ENCODE measurements at places on chromosomes 2 and 18.

DNA sequence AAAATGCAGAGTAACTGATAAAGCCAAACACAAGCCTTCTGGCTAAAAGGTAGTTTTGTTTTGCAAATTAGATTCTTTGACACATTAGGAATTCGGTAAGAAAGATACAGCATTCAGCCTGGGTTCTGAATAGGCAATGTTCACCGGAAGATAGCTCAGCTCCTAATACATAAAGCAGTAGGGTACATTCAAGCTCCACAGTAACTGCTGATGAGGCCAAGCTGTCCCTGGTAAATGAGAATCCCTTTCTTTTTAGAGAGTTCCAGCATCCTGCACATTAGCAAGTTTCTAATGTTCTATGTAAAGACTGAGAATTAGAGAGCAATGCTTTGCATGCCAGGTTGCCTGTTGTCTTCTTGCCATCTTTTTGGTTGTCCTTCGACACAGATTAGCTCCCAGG lies 316.3 kb upstream of the SLC14A2 start:
- DNase-seq = no peak

GRCh38 chr18:45399643-45400042 lies 215.6 kb upstream of the SLC14A2 start:
- no peak for DNase-seq

- DNase-seq = no peak
These were observed 372.2 kb downstream of the DSEL start for GRCh38 chr18:67144329-67144728.

DNA sequence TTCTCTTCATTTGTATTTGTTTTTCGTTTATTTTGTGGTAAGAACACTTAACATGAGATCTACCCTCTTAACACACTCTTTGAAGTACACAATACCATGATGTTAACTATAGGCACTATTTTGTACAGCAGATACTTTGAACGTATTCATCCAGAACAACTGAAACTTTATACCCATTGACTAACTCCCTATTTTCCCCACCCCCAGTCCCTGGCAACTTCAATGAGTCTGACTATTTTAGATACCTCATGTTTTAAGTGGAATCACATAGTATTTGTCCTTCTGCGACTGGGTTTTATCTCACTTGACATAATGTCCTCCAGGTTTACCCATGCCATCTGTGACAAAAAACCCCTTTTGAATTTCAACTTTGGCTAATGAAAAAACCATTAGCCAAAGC lies 356.3 kb upstream of the CDH20 start:
- DNase-seq = no peak

DNA sequence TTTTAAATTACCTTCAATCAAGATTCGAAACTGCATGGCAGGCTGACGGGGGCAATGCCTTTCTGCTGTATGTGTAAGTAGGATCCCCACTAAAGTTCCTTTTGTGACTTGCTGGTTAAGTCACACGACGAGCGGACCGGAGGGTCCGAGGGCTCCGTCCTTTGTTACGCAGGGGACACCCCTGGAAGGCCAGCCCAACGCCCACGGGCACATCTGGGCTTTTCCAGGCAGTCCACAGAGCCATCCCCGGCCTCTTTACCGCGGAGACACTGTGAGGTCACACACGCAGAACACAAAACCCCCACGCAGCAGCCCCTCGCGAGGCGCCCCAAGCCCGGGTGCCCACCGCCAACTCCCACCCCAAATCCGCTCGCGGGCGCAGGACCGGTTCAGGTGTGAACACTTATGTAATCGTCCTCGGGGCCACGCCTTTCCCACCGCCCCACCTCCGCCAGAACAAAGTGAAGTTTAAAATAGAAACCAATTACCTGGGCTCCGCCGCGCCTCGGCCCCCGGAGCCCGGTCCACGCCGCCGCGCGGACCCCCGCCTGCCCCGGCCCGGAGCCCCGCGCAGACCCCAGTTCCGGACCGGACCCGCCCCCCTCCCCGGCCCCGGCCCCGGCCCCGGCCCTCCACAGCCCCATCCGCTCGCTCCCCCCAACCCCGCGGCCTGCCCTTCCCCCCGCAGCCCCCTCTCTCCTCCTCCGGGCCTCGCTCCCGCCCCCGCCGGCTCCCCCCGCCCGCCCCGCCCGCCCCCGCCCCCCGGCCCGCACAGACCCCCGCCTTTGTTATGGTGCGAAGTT lies 4.2 kb downstream of the ZNF516 start:
- DNase-seq = no peak

GRCh38 chr2:46461709-46462171 lies 17.6 kb upstream of the TMEM247 start:
- DNase-seq = no peak

DNA sequence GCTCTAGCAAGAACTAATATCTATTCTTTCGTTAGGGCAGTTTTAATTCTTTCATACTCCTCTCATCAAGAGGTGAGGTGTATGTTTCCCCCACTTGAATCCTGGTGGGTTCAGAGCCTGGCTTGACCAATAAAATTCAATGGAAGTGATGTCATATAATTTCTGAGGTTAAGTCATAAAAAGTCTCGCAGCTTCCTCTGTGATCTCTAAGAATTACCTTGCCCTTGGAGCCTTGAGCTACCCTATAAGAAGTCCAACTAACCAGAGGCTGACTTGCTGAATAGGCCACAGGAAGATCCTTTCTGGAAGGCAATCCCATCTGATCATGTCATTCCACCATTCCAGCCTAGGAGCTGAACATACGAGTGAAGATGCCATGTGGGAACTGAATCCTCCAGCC lies 26.1 kb upstream of the INO80D start:
- no peak for DNase-seq

DNA sequence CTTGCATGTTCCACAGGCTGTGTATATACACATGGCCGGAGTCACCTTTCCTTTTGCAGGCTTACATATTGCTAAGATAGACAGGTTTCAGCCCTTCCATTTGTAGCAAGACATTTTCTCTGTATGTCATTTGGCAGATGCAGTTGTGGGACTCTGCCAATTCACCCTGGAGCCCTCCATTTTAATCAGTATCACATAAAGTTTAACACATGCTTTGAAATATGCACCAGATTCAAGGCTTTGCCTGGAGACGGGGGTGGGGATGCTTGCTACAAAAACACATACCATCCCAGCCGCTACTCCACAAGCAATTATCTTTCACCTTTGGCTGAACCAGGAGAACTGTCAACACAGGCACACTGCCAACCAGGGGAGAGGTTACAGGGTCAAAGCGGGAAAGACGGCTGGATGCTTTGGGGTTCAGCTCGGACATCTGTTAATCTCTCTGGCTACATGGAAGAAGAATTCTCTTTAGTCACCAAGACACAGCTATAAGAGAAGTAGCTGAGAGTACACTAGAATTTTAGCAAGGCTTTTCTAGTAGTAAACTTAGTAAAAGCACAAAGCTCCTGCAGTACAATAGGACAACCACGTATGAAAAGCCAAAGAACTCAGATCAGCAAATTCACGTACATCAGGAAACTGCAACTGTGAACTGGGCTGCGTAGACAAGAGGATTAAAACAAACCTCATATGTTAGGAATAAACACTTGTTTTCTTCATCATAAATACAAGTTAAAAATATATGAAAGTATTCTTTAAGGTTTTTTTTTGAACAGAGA lies 130.9 kb downstream of the EXOC6B start:
- no peak for DNase-seq

- no peak for DNase-seq
These were observed 47.7 kb downstream of the SERTAD2 start for GRCh38 chr2:64605991-64606478.

DNA sequence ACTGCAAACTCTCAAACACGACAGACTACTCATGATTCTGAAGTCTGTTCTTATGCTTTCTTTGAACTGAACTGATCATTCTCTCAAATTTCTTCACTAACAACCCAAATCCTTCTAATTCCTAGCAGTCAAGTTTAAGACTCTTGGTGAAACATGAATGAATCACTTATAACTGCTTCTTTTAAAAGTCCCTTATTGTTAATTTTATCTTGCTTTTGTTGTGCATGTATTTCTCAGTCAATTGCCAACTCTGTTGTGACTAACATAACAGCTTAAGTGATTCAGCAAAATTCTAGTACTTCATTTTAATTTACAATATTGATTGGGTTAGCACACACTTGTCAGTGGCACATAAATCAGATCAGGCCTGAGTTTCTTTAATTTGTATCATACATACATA lies 357.0 kb upstream of the FSIP2 start:
- no peak for DNase-seq

DNA sequence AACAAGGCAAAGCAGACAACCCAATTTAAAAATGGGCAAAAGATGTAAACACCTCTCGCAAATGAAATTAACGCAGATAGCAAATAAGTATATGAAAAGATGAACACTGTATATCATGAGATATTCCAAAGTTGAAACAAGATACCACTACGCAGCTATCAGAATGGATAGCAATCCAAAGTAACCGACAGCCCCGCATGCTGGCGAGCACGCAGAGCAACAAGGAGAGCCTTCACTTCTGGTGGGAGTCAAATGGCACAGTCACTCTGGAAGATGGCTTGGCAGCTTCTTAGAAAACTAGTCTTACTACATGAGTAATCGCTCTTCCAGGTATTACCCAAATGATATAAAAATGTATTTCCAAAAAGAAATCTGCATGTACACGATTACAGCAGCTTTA lies 1.4 kb downstream of the NDUFA10 start:
- no peak for DNase-seq

DNA sequence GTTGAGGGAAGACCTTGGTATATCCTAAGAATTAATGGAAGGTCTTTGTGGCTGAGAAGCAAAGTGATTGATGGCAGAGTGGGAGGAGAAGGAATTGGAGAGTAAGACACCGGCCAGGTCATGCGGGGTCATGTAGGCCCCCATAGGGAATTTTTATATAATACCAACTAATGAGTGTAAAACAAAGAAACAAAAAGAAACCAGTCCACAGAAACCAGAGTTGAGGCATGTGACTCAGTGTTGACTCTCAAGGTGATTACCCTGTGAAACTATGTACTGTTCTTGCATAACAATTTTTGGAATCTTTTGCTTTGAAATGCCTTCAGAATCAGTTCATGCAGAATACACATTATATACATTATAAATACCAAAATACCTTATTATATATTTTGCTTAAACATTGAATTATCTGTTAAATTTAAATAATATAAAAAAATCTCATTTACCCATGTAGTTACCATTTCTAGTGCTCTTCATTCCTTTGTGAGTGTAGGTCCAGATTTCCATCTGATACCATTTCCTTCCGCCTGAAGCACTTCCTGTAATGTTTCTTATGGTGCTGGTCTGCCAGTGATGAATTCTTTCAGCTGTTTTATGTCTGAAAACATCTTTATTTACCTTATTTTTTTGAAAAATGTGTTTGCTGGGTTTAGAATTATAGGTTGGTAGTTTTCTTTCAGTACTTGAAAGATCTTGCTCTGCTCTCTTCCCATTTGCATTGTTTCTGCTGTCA lies 8.6 kb downstream of the CLIP4 start:
- no peak for DNase-seq

DNA sequence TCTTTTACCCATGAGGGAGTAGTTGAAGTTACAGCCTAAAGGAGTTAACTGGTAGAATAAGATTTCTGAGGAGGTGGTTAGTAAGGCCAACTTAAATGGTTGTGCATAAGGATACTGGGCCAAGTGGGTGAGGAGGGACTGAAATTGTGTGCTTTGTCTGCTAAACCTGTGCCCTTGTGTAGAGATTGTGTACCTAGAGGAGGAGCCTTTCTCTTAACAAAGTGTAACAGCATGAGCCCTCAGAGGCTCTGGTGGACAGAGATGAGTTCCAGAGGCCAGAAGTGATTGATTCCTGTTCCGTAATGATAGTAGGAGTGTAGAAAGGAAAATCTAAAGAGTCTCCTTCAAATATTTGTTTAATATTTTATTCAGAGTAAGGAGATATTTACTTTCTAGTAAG lies 42.9 kb downstream of the OTX1 start:
- no peak for DNase-seq

GRCh38 chr2:187213798-187214197 lies 234.3 kb downstream of the CALCRL start:
- DNase-seq = no peak

- DNase-seq = no peak
These were observed 101.8 kb upstream of the AGAP1 start for GRCh38 chr2:235391921-235392615.

DNA sequence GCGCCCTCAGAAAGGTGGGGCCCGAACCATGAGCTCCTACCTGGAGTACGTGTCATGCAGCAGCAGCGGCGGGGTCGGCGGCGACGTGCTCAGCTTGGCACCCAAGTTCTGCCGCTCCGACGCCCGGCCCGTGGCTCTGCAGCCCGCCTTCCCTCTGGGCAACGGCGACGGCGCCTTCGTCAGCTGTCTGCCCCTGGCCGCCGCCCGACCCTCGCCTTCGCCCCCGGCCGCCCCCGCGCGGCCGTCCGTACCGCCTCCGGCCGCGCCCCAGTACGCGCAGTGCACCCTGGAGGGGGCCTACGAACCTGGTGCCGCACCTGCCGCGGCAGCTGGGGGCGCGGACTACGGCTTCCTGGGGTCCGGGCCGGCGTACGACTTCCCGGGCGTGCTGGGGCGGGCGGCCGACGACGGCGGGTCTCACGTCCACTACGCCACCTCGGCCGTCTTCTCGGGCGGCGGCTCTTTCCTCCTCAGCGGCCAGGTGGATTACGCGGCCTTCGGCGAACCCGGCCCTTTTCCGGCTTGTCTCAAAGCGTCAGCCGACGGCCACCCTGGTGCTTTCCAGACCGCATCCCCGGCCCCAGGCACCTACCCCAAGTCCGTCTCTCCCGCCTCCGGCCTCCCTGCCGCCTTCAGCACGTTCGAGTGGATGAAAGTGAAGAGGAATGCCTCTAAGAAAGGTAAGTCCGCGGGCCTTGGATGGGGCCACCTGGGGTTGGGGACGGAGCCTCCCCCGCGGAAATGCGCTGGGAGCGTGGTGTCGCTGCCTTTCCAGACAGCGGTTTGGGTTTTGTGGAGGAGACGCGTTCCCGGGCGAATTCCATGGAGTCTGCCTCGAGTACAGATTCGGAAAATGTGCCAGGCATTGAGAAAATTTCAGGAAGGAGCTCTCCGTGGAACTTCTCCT lies 559 bp downstream of the HOXD1 start:
- no peak for DNase-seq

- DNase-seq = no peak
These were observed 143.4 kb downstream of the NCKAP5 start for GRCh38 chr2:133424876-133425275.

- no peak for DNase-seq
These were observed 14.9 kb downstream of the PIKFYVE start for GRCh38 chr2:208280933-208281332.

- no peak for DNase-seq
These were observed 77.8 kb downstream of the CTIF start for GRCh38 chr18:48616484-48617255.

GRCh38 chr2:15579641-15580040 lies 12.0 kb upstream of the DDX1 start:
- no peak for DNase-seq

DNA sequence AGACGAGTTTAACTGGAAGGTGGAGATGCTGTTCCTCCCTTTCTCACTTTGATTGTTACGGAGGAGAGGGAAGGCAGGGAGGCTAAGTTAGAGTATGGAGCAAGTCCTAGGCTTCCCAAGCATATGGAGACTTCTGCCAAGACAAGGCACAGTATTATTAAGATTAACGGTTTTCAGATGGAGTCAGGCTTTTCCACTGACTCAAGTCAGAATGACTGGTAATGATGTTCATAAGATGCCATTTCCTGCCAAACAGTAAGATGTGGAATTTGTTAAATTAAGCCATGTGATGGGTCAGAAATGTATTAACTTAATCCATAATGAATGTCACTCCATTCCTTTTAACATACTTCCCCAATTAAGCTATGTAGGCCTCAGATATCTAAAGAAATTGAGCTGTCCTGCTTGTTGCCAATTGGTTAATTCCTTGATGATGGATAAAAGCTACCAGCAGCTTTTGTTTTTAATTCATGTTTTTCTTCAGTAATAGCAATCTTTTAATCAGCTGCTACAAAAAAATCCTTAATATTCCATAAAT lies 383.7 kb downstream of the ZNF521 start:
- no peak for DNase-seq

GRCh38 chr2:23330214-23330613 lies 54.8 kb upstream of the KLHL29 start:
- no peak for DNase-seq

All from stimulated activated CD8-positive, alpha-beta memory T cell treated with anti-CD3 and anti-CD28 coated beads, Interleukin-7, amount 100 ng/mL, for 24 hours (primary cell).